Stimulated activated CD4-positive, alpha-beta T cell treated with anti-CD3 and anti-CD28 coated beads, Interleukin-1b, Interleukin-23, amount 100 ng/mL, for 4 hours (primary cell): ENCODE measurements at places on chromosomes 1 and 21.

- no peak for DNase-seq
Observed at GRCh38 chr1:57353654-57354053, 70.2 kb downstream of the DAB1 start.

DNA sequence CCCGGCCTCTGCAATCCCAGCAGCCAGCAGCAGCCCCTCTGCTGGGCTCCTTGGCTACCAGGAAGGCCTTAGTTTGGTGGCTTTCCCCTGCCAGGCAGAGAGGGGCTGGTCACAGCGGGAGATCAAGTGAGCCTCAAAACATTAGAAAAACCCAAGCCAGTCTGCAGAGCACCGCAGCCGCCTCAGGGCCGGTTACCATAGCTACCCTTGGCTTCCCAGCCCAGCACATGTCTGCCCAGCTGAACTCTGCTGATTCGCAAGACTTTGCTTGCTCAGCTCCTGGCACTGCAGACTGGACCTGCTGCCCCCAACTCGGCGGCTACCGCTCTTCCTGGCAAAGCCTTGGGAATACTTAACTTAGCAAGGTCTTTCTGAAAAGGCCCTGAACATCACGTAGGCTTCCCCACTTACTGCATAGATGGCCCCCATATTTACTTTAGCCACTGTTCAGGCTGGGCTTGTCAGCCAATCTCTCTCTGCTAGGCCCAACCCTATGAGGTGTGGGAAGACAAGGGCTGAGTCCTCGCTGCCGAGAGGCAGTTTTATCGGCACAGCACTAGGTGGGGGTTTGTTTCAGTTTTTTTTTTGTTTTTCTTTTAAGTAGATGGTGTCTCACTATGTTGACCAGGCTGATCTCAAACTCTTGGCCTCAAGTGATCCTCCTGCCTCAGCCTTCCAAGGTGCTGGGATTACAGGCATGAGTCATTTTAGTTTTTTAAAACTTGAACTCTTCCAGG is 28.6 kb upstream of the PLEKHG5 start:
- DNase-seq, result no peak

DNA sequence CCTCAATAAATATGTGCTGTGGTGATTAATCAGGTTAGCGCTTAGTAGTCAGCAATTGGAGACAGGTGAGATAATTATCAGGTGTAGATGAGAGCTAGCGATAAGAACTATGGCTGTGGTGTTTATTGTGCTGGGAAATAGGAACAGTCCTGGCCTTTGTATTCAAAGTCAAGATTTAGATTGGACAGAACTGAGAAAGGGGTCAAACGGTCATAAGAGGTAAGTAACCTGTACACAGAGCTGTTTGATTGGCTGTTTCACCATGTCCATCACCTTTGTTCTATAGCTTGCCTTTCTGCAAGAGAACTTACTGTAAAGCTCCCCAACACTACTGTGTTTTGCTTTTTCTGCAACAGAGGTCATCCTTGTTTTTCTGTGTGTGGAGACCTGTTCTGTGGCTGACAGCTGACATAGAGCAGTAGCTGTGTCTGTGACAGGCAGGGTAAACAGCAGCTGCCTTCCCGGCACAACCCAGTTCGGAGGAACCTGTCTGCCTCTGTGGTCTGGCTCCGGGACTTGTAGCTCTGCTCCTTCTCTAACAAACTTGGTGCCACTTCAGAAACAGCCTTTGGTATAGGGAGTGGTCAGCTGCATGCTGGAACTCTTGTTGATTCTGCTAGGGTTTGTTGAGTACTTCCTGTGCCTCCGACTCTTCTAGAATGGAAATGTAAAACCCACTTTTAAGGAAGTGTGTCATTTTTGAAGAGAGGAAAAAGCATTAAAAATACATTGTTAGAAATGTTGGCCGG is 21.1 kb upstream of the CDC42 start:
- no peak for DNase-seq

GRCh38 chr1:3759796-3760195 is 7.5 kb downstream of the CCDC27 start:
- DNase-seq, result no peak

DNA sequence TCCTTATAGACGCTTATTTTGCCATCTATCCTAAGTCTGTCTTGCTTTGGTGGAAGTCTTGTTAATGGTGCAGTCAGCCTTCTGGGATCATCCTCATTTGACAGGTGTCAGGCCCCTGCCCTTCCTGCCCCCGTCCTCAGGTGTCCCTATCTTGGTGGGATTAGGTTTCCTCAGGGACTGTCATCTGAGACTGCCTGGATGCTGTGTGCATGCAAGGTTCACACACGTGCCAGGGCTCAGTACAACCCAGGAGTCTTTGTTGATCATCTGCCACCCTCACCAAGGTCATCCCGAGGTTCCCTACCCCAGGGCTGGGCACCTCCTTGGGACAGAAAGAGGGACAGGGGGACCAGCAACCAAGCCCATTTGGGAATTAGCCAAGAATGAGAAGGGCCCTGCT is 18.0 kb downstream of the PADI2 start:
- DNase-seq, result no peak

DNA sequence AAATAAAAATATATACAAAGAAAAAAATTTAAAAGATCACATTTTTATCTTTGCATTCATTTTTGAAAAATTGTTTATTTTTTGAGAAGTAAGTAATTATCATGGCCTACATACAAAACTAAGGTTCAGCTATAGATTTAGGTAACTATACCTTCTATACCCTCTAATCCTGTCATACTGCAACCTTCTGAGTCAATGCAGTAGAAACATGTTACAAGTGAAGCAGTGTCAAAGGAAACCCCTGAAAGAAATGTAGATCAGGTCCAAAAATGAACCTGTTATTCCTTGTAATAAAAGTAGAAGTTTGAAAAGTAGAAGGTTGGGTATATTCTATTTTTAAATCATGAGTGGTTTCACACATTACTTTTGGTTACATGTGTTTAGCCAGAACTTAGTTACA is 51.3 kb downstream of the PTGS2 start:
- no peak for DNase-seq

GRCh38 chr1:202967684-202968281 is 726 bp upstream of the CYB5R1 start:
- DNase-seq, result no peak

DNA sequence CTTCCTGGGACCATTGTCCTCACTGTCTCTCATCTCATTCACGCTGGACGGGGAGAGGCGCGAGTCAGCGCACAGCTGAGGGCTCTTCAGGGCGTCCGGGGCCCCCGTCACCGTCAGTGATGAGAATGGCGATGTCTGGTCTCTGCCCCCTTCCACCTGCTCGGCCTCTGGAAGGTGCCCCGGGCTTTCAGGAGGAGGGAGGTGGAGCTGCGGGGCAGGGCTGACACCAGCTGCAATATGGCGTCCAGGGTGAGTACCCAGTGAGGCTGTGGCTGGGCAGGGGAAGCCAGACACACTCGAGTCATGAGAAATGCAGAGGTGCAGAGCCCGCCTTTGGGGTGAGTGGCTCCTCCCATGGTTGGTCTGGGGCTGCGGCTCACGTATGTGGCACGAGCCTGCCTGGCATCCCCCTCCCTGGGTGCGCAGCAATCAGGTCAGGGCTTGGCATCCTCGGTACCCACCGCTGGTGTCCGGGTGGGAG is 15.1 kb downstream of the MORN1 start:
- no peak for DNase-seq

DNA sequence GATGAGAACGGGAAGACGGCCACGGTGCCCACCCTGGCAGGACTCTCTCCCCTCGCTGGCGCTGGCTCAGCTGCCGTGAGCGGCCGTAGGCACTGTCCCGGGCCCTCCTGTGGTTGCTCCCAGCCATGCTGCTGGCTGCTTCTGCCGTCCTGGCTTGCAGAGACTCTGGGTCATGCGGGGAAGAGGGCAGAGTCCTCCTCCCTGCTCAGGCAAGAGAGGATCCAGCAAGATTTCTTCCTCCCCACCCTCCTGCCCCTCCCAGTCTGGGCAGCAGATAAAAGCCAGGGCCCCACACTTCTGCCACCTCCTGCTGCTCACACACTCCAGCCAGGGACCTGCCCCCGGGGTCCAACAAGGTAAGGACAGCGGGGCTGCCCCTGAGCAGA is 60.1 kb downstream of the AGPAT3 start:
- DNase-seq, result no peak

DNA sequence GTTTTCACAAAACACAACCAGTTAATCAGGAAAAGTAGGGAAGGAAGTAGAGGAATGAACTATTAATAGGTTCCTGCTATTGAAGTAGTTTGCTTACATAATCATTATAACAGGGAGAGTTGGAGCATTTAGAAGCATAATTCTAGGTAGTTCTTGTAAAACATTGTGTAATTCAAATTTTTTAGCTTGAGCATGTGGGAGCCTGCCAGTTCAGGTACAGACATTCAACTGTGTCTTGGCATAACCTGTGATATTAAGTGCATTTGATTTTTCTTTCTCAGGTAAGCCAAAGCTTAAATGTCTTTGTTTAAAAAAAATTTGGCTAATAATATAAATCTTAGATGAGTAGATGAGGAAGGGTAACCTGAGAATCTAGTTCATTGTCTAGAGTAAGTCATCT is 3.4 kb downstream of the YTHDF2 start:
- DNase-seq, result no peak

DNA sequence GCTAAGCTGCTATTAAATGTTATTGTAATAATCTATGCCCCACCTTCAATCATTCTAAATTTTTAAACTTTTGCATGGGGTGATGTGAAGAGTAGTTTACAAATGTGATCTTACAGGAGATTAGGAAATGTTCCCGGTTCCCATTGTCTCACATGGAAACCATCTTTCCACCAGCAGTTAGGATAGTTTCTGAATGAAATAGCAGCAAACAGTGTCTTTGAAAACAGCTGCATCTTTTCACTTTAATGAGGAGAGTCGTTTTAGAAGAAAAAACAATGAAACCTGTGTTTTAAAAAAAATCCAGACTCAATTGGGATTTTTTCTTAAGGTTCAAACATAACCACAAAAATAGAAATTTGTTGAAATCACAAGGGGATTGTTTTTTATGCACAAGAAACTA is 134.2 kb downstream of the TLR5 start:
- no peak for DNase-seq

GRCh38 chr1:187443939-187444338 is 615.2 kb downstream of the PLA2G4A start:
- DNase-seq, result no peak

- no peak for DNase-seq
Observed at GRCh38 chr1:67544921-67545320, 114.7 kb upstream of the SERBP1 start.

DNA sequence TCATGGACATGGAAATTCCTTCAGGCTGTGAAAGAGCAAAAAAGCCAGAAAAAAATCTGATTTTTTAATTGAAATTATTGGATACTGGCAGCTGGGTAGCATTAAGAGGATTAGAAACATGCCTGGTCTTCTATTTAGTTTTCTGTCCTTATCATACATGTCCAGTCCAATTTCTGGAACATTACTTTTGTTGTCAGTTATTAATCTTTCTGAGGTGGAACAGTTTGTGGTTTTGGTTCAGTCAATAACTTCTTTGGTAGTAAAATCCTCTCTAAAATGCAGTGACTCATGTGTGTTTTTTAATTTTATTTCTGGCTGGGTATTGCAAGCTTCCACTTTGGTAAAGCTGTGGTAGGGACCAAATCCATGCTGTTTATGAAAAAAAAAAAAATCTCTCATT is 687.0 kb upstream of the ADGRL2 start:
- DNase-seq, result no peak

- DNase-seq, result no peak
Observed at GRCh38 chr1:80639777-80640533, 1160.8 kb upstream of the ADGRL2 start.

- no peak for DNase-seq
Observed at GRCh38 chr1:115176189-115176588, 86.9 kb upstream of the TSPAN2 start.

GRCh38 chr1:67958472-67958871 is 92.0 kb downstream of the DIRAS3 start:
- no peak for DNase-seq

GRCh38 chr1:121516234-121516967 is 331.6 kb downstream of the SRGAP2C start:
- no peak for DNase-seq

DNA sequence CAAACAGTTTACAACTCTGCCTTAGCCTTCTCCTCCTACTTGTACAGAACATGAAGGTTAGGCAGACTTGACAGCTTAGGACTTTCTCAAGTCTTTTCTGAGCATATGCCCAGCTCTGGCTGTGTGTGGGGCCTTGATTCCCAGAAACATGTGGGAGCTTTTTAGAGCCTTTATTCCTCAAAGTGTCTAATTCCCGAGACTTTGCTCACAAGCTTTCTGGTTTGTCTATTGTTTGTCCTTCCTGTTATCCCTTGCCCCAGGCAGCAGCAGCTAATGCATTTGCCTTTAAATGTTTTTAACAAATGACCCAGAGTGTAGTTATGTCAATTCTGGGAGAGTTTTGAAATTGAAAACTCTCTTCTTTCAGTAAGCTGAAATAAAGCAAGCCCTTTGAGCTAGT is 29.2 kb downstream of the ST7L start:
- DNase-seq, result no peak

- no peak for DNase-seq
Observed at GRCh38 chr1:79207331-79207730, 200.8 kb upstream of the ADGRL4 start.

DNA sequence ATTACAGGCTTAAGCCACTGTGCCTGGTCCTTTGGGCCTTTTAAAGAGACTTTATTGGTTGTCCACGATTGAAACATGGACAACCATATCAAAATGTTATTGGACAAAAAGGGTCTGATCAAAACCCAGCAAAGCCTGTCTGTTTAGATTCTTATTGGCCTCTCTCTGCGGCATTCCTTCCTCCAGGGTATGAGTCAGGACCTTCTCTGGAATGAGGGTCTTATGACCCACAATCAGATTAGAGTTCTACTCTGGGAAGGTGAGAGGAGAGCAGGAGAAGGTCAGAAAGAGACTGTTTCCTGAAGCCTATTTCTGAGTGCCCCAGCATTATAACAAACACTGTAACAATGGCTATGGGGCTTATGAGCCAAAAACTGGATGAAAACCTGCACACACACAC is 7.9 kb downstream of the LURAP1 start:
- DNase-seq, result no peak

DNA sequence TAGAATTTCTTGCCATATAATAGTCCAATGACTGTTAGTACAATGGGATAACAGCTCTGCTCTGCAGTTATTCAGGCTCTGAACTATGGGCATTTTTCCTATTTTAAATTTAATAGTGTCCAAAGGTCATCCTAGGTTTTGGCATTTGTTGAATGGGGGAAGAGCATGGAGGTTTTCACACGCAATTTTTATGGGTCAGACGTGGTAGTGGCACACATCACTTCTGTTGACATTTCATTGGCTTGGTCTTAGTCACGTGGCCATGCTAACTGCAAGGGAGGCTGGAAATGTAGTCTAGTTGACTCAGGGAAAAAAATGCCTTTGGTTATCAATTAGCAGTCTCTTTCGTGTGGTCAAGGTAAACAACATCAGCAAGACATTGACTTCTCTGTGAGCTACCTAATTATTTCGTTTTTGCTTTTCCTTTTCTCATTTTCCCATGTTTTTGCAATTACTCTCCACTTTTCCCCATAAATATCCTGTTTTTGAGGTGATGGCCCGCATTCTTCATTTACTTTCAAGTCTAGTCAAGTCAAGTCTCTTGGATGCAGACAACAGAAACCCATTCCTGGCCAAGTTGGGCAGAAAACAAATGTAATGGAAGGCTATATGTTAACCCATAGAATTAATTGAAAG is 82.8 kb downstream of the DYRK1A start:
- DNase-seq, result no peak
